ENCODE measurements at places on chromosomes 13 and 19.

- no peak for DNase-seq
Measured at GRCh38 chr13:98749501-98749900, 3.0 kb downstream of the SLC15A1 start.

DNA sequence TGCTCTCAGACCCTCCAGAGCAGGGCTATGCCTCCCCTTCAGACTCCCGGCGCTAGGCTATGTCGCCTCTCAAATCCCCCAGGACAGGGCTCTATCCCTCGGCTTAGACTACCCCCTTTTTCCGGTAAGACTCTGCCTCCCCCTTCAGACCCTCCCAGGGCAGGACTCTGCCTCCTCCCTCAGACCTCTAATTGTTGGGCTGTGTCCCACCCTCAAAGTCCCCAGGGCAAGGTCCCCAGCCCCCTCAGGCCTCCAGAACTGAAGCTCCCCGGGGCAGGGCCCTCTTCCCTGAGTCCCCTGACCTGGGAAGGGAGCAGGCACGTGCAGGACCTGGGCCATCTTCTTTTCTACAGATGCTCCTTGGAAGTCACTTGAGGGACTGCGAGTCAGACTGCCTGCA is 3.2 kb downstream of the KANK2 start:
- DNase-seq: no peak

GRCh38 chr19:53849237-53849676 is 18.4 kb upstream of the MYADM start:
- DNase-seq: peak; percentile 25

DNA sequence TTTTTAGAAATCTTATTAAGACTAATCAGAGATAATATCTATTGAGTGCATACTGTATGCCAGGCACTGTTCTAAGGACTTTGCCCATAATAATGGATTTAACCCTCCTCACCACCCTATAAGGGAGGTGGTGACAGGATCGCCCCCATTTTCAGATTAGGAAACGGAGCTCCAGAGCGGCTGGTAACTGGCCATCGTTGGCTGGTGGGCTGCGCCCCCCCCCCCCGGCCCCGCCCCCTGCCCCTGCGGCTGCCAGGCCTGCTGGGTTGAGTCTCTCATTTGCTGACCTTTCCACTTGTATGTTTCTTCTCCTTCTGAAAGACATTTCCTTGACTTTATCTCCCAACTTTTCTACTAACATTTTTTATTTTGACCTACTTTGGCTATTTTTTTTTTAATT is 8.5 kb downstream of the ARHGEF7 start:
- DNase-seq: no peak

- no peak for DNase-seq
Measured at GRCh38 chr13:76123548-76123947, 487.4 kb downstream of the LMO7 start.

- DNase-seq: peak; percentile 11
Measured at GRCh38 chr13:71378961-71379905, 487.8 kb downstream of the DACH1 start.

DNA sequence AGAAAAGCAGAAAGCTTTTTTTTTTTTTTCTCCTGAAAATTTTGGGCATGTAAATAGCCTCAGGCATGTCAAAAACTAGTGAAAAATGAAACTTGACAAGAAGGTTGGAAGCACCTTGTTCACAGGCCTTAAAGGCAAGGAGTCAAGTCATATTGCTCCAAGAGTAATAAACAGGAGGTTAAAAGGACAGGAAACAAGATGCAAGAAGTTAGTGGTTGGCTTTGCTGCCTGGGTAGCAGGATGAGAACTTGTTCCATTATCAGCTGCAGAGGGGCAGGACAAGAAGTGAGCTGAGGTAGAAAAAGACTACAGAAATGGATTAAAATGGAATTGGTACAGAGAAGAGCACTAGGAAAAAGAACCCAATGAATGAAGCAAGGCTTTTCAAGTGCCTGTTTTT is 242.6 kb downstream of the DCT start:
- DNase-seq: no peak

DNA sequence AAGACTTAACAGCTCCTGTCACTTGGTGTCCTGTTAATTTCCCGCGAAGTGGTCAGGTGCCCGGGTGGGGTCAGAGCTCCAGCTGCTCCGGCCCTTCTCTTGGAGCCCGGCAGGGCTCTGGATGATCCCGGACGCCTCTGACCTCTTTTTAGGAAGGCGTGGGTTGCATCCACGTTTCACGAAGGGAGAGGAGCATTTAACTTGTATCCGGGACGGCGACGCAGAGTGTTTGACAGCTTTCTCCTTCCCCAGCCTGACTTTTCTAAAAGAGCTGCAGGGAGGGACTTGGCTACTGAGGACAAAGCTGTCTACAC is 656 bp downstream of the ZNF155 start:
- no peak for DNase-seq

DNA sequence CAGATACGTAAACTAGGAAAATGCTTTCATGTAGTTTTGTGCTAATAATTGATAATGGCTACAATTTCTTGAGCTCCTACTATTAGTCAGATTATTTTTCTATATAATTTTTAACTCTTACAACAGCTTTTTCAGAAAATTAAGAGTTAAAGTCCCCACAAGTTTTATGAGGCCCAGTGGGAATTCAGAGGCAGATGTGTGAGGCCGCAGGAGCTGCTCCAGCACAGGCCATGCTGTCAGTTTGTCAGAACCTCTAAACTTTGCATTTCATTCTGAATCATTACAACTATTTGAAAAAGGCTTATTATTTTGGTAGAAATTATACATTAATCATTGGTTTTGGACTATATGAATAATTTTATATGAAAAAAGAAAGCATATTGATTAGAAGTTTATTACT is 370.8 kb downstream of the MYO16 start:
- no peak for DNase-seq

DNA sequence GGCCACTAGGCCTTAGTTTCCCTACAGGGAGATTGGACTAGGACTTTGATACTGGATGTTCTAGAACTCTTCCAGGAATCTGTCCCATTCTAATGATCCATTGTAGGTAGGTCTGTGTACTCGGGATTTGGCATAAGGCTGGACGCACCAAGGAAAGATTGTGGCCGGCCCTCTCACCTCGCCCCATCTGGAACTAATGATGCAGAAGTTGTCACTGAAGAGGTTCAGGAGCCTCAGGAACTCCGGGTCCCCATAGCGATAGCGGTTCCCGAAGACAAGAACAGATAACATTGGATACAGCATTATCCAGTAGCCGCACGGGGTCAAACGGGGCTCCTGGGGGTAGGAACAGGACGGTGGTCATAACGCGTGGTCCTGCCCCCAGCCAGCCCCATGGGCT is 11.2 kb downstream of the EGLN2 start:
- peak; percentile 36 for DNase-seq

GRCh38 chr19:14023404-14024235 is 4.3 kb upstream of the RLN3 start:
- peak; percentile 31 for DNase-seq
